WTC11 (cell line): ENCODE measurements at places on chromosomes 2 and 18. TPM values are rescaled to one million over a fixed set of nuclear protein-coding genes. Genes with fewer than 3 reads are reported as not detected.
A peak's percentile ranks its signal among the peaks of the same experiment; 100 is the strongest.

- H3K27ac ChIP-seq: no peak overlapping the region
- peak; percentile 69 for DNase-seq
- H3K36me3 ChIP-seq: peaks cover 18% of the 10 kb centered on the region
Observed at GRCh38 chr18:63994783-63995399, 25.0 kb downstream of the SERPINB8 start.

RESP18 gene
- total RNA-seq: not detected in 3 replicates

ZNF521 gene
- total RNA-seq: 13.8 to 16.9 TPM (median 15.3 TPM) in 3 replicates

GRCh38 chr18:11986061-11986460 lies 4.8 kb downstream of the IMPA2 start:
- H3K4me3 ChIP-seq: no peak overlapping the region
- no peaks in the 10 kb centered on the region for H3K27me3 ChIP-seq
- 0 out of 2 replicates have a peak, but pooled peaks cover 5% of the 10 kb centered on the region for H3K36me3 ChIP-seq
- DNase-seq: no peak
- peaks cover 80% of the 10 kb centered on the region for H3K4me1 ChIP-seq
- H3K27ac ChIP-seq: peak overlapping the region; percentile 86

DNA sequence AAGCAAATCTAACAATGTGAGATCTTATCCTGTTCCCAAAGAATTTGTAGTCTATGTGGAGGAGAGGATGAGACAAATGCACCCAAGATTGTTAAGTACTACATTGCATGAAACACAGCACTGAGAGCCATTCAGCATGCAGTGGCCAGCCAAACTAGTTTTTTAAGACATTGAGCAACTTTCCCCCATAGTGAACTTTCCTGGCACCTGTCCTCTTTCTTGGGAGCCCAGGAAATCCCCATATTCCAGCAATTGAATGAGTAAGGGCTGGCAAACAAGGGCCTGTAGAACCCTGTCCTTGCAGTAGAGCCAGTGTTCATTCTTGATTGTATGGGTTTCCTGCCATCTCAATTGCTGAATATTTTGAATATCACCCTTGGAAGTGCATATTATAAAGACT lies 58.8 kb upstream of the FIGN start:
- H3K4me3 ChIP-seq: no peak overlapping the region
- no peaks in the 10 kb centered on the region for H3K27me3 ChIP-seq
- no peak for DNase-seq
- peaks cover 6% of the 10 kb centered on the region; the same call in 1 of the 2 replicates for H3K4me1 ChIP-seq

PLGLB1 gene
- total RNA-seq: 0.44 to 0.55 TPM (median 0.52 TPM) in 3 replicates

DNA sequence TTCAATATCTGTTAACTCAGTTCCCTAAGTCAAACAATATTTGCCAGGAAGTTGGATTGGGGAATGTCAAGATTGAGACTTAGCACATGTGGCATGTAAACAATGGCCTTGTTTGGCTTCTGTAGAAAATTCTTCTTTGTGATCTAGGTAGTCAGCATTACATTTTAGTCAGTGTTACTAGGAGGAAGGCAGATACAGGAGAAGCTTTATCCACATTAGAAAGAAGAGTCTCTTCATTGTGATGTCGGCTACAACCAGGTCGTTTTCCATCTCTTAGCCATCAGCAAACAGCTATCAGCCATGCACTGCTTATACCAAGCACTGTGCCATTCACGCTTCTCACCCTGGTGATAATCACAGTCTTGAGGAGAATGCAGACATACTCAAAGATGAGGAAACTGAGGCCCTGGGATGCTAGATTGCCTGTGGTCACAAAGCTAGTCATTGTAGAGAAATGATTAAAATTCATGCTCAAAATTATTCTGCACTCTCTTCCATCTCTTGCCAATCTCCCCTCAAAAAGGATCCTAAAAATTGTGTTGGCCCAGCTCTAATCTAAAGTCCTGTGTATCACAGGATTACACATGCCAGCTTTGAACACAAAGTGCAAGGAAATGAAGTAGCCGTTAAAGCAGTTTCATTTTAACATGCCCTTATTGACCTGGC lies 3.2 kb downstream of the GALNT5 start:
- no peaks in the 10 kb centered on the region for H3K36me3 ChIP-seq
- peaks cover 31% of the 10 kb centered on the region for H3K4me1 ChIP-seq
- no peaks in the 10 kb centered on the region for H3K27me3 ChIP-seq
- no peak for DNase-seq

MC4R gene
- total RNA-seq: 0.16 TPM in 1 of 3 replicates, not detected in the others

GRCh38 chr18:13232971-13233786 lies 14.6 kb downstream of the LDLRAD4 start:
- peaks cover 8% of the 10 kb centered on the region for H3K4me1 ChIP-seq
- H3K27ac ChIP-seq: no peak overlapping the region
- H3K27me3 ChIP-seq: no peaks in the 10 kb centered on the region
- no peak for DNase-seq
- H3K36me3 ChIP-seq: no peaks in the 10 kb centered on the region
- no peak overlapping the region for H3K4me3 ChIP-seq

DNA sequence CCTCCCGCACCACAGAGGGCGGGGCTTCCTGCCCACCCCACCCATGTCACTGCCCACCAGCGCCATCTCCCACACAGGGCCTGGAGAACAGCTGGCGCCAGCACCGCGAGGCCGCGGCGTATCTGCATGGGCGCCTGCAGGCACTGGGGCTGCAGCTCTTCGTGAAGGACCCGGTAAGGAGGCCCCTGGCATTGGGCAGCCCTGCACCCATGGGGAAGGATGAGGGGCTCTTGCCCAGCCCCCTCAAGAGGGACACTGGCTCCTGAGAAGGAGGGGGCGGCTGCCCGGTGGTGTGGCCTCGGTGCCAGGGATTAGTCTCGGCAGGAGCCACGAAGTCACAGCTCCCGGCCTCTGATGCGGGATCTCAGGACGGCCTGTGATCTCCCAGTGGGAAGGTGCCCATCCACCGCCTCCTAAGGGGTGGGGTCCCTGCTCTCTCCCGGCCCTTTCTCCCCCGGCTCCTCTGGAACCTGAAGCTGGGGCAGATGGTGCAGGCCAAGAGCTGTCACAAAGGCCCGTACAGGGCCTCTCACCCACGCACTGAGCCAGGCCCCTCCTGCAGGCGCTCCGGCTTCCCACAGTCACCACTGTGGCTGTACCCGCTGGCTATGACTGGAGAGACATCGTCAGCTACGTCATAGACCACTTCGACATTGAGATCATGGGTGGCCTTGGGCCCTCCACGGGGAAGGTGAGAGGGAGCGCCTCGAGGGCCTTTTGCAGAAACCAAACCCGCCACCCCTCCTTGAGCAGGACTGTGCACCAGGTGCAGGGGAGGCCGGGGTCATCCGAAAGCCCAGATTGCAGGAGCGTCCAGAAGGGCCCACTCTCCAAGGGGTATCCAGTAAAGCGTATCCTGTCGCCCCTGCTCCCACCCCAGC lies 9.1 kb downstream of the AGXT start:
- H3K27ac ChIP-seq: no peak overlapping the region
- H3K36me3 ChIP-seq: no peaks in the 10 kb centered on the region
- H3K27me3 ChIP-seq: no peaks in the 10 kb centered on the region
- peak; percentile 9 for DNase-seq
- H3K4me3 ChIP-seq: no peak overlapping the region

DNA sequence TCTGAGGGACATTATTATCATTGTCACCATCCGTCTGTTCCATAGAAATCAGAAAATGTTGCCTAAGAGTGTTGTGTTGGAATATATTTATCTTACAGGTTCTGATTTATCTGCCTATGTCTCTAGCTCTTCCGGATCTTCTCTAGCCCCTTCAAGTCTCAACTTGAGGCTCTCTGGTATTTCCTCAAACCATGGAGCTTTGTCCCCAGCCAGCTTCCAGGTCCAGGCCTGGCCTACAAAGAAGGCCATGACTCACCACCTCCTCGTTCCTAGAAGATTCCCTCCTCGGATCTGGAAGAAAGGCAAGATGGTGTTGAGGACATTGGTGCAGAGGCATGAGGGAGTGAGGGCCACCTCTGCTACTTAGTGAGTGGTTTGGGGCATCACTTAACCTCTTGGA lies 122.1 kb upstream of the TRIB2 start:
- no peak for DNase-seq
- no peaks in the 10 kb centered on the region for H3K27me3 ChIP-seq
- H3K4me3 ChIP-seq: no peak overlapping the region

DNA sequence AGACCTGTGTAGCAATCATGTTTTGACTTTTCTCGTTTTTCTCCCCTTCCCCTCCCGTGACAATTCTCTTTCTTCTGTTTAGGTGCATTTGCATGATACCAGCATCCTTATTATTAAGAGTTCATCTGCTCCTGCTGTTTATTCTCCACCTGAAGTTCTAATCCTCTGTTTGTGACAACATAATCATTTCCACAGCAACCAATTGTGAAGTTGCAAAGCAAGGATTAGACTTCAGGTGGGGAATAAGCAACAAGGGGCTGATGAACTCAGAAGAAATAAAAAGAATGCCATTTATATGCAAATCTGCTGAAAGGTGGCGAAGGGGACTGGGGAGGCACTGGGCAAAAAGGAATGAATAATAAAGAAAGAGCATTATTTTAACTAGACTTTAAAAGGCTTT lies 124.8 kb upstream of the LINC00305 start:
- peak overlapping the region; percentile 36 for H3K4me3 ChIP-seq
- peaks cover 3% of the 10 kb centered on the region for H3K27me3 ChIP-seq
- peaks cover 29% of the 10 kb centered on the region for H3K36me3 ChIP-seq
- H3K4me1 ChIP-seq: peaks cover 66% of the 10 kb centered on the region
- peak overlapping the region; percentile 95 for H3K27ac ChIP-seq
- DNase-seq: no peak

GRCh38 chr2:142834021-142834420 lies 43.4 kb upstream of the KYNU start:
- no peaks in the 10 kb centered on the region for H3K27me3 ChIP-seq
- H3K27ac ChIP-seq: no peak overlapping the region
- no peaks in the 10 kb centered on the region for H3K36me3 ChIP-seq
- DNase-seq: no peak
- peaks cover 14% of the 10 kb centered on the region for H3K4me1 ChIP-seq

DNA sequence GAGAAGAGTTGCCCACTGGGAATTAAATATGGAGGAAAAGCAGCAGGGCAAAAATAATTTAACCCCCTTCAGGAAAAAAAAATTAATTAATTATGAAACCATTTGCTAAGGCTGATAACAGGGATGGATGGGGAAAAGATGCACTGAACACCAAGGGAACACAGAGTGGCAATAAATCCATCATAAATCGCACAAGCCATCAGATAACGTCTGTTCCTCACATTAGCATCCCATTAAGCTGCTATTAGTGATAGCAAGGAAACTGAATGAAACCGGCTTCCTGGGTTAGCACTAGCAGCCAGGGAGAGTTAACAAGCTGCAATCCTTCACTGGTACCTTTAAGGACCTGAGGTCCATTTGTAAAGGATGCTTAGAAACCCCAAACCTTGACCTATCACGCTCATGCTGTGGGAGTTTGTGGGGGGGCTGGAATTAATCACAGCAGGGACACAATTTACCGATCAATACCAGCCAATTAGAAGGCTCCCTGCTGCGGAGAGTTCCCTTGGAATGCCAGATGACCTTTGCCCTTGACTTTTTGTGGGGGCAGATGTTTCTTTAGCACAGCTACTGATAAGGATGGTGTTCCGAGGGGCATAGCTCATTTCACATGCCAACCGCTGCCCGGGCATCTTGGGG lies 175.5 kb upstream of the KLF7 start:
- DNase-seq: no peak
- H3K4me3 ChIP-seq: no peak overlapping the region
- no peaks in the 10 kb centered on the region; the same call in 1 of the 2 replicates for H3K27me3 ChIP-seq
- H3K4me1 ChIP-seq: peaks cover 40% of the 10 kb centered on the region
- no peak overlapping the region for H3K27ac ChIP-seq

- DNase-seq: no peak
- H3K27me3 ChIP-seq: peaks cover 4% of the 10 kb centered on the region
- H3K36me3 ChIP-seq: no peaks in the 10 kb centered on the region
- no peak overlapping the region for H3K4me3 ChIP-seq
Observed at GRCh38 chr2:46803911-46804670, 111.5 kb downstream of the MCFD2 start.

DNA sequence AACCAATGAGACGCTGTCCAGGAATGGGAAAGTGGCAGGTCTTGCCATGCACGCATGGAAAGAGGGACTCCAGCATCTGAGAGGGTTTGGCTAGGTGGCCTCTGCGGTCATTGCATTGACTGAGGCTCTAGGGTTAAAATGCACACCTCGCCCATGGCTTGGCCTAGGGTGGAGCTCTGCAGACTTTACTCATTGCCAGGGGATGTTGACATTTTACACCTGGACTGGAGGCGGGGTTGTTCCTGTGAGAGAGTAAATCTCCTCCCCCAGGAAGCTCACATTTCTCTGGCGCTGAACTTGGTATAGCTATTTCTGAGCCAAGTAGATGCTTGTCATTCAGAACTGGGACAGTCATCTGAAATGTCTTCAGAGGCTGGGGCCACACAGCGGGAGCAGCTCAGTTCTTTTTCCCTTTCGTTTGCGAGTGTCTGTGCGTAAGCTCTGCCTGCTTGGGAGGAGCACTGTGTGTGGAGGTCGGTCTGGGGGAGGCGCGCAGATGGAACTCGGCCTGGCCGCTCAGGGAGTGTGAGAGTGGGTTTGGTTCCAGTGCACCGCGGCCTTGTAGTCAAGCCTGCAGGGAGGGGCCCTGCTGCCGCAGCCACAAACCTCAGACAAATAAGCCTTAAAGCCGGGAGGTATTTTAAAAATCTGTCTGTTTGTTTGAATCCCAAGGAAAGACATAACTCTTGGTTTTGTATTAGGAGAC lies 76.5 kb downstream of the LPIN1 start:
- no peaks in the 10 kb centered on the region for H3K27me3 ChIP-seq
- no peak for DNase-seq
- peaks cover 27% of the 10 kb centered on the region for H3K36me3 ChIP-seq

PLB1 gene
- 0.27 to 0.44 TPM (median 0.39 TPM) in 3 replicates for total RNA-seq

- no peaks in the 10 kb centered on the region for H3K36me3 ChIP-seq
- peaks cover 79% of the 10 kb centered on the region for H3K4me1 ChIP-seq
- no peak for DNase-seq
Observed at GRCh38 chr18:58221060-58221725, 177.2 kb downstream of the NEDD4L start.

DNA sequence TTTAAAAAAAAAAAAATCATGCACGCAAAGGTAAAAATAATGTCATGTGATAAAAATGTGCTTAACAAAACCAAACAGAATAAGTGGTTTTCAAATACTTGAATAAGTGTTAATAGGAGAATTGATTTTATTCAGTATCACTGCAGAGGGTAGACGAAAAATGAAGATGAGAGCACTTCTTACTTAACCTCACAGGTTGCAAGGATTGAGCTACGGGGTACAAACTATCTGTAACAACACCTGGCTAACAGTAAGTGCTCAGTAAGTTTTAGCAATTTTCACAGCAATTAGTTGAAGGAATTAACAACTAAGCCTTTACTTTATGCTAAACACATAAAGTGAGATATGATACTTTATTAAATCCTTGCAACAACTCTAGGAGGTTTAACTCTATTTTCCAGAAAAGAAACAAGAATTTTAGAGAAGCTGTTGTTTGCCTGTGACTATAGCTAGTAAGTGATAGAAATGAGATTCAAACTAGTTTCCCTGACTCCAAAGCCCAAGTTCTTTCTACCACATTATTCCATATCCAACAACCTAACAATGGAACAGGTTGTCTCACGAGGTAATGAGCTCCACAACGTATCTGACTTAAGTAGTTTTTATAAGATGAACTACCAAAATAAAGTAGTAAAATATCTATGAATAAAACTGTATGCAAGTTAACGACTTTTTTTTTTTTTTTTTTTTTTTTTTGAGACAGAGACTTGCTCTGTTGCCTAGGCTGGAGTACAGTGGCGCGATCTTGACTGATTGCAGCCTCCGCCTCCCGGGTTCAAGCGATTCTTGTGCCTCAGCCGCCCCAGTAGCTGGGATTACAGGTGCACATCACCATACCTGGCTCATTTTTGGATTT lies 4.7 kb downstream of the PRKD3 start:
- peaks cover 5% of the 10 kb centered on the region; the same call in 1 of the 2 replicates for H3K36me3 ChIP-seq
- peaks cover 76% of the 10 kb centered on the region for H3K4me1 ChIP-seq

SIX3 gene
- 6.2 to 13.2 TPM (median 6.6 TPM) in 3 replicates for total RNA-seq
